Fibroblast of skin of right quadriceps (primary cell): ENCODE measurements at places on chromosomes 7 and 10.

DNA sequence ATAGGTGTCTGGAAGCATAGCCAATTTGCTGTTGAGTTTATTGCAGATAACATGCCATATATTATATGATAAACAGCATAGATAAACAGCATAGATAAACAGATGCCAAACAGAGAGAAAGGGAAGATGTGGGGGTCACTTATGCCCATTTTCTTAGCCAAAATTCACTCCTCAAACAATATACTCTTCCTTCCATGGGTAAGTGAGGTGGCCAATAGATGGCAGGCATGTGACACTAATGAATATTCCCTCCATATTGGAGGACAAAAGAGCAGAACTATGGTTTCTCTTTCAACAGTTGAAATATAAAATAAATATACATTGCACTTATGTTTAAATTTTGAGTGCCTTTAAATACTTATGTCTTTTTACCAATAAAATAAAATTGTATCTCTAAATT lies 1212.8 kb downstream of the REEP3 start:
- DNase-seq: no peak

GRCh38 chr10:34766266-34766600 lies 48.9 kb downstream of the PARD3 start:
- peak; percentile 31 for DNase-seq

- DNase-seq: no peak
These were observed 39.6 kb upstream of the EN2 start for GRCh38 chr7:155418304-155418703.

DNA sequence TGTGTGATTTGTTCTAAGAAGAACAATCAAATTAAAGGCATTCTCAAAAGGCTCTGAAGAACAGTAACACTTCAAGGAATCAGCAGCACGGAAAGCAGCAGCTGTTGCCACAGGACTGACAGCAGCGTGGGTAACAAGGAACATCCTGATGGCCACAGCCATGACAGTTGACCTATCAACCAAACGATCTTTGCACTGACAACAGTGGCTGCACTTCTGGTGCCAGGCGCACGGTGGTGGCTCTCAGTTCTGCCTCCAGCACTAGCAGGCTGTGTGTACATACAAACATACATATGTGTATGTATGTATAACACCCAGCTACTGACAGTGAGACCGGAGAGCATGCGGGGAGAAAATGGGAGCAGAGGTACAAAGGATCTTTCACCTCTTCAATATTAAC lies 114.1 kb downstream of the ZFAND4 start:
- no peak for DNase-seq

GRCh38 chr10:29530112-29530976 lies 104.4 kb downstream of the SVIL start:
- no peak for DNase-seq

DNA sequence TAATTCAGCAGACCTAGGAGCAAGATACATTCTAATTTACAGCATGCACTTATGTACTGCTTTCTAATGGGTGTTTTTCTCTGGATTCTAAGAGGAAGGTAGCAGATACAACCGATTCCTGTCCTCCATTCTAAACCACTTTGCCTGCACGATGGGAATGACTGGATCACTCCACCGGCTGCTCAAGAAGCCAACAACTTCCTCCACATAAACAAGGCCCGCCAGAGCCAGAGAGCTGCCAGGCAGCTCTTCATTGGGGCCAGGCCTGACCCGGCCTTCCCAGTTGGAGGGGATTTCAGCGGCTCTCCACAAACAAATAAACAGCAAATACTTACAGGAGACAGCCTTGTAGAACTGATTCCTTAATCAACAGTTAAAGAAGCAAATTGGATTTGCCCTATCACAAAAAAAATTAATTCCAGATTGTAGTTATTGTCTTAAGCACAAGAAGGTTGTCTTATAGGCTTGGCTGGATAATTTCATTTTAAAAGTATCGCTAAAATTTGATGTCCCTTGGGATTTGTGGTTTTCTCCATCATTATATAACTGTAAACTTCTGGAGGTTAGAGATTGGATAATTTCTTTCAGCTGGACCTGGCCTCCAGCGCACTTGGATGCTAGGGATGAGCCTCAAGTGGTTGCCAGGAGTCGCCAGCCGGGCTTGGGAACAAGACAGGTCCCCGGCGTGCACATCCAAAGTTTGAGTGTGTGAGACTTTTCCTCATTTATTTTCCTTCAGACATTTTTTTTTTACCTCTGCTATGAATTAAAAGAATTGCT lies 20.9 kb downstream of the EBF3 start:
- DNase-seq: peak; percentile 29

DNA sequence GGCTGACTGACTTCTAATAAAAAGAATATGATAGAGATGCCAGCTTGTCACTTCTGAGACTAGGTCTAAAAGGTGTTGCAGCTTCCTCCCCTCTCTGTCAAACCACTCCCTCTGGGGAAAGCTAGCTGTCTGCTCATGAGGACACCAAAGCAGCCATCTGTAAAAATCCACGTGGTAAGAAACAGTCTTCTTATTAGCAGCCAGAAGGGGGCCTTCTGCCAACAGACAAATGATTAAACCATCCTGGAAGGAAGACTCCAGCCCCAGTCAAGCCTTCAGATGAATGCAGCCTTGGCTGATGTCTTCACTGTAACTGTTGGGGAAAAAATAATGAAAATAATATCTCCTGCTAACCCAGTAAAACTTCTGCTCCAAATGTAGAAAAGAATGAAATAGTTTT lies 41.9 kb upstream of the DAGLB start:
- DNase-seq: no peak

- DNase-seq: no peak
These were observed 666.7 kb downstream of the KCNMA1 start for GRCh38 chr10:76970711-76971519.

- DNase-seq: no peak
These were observed 65.8 kb downstream of the ATXN7L1 start for GRCh38 chr7:105810556-105810955.

DNA sequence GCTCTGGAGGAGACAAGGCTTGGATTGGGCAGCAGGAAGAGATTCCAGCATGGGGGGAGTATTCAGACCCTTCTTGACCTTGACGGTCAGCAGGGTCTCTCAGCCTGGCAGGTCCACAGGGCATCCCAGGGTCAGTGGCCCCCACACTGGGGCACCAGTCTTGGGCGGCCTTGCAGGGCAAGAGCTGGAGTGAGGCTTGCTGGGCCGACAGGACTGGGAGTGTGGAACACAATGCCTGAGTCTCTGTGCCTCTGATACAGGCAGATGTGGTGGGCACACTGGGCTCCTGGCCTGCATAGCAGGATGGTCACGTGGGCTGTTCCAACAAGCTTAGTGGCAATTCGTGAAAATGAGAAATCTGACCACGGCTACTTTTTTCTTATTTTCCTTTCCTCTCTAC lies 229.7 kb downstream of the TCERG1L start:
- no peak for DNase-seq

DNA sequence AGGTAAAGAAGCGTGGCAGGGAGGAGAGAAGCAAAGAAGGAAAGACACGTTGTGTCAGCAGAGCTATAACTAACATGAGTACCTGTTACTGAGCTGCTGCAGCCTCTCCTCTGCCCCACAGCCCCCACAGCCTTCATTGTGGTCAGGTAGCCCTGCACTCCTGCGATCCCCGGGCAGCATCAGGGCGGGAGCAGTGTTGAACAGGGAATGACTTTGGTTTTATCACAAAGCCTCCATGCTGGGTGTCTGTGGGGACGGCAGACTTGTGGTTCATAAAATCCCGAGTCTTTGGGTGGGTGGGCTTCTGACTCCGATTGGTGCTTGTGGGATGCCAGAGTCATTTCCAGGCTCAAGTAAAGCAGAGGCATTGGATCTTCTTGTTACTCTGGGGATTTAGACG lies 14.8 kb upstream of the PRKAG2 start:
- no peak for DNase-seq

GRCh38 chr7:140229591-140230515 lies 53.1 kb upstream of the KDM7A start:
- no peak for DNase-seq

DNA sequence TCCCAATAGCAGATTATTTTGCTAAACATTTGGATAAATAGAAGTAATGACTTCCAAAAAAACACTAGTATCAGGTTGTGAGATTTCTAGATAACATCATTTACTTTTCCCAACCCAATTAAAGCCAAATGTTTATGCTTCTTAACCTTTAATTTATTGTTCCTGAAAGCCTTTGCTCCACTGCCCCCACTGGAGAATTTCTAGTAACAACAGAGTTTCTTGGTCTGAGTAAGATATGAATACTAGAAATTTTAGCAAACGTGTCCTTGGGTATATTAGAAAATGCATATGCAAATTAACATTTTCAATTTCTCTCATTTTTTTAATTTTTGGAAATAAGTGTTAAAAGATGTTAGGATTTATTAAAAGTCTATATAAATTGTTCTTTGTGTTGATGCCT lies 958.0 kb upstream of the PHF14 start:
- DNase-seq: no peak

GRCh38 chr7:47521816-47522561 lies 59.9 kb downstream of the TNS3 start:
- DNase-seq: no peak

DNA sequence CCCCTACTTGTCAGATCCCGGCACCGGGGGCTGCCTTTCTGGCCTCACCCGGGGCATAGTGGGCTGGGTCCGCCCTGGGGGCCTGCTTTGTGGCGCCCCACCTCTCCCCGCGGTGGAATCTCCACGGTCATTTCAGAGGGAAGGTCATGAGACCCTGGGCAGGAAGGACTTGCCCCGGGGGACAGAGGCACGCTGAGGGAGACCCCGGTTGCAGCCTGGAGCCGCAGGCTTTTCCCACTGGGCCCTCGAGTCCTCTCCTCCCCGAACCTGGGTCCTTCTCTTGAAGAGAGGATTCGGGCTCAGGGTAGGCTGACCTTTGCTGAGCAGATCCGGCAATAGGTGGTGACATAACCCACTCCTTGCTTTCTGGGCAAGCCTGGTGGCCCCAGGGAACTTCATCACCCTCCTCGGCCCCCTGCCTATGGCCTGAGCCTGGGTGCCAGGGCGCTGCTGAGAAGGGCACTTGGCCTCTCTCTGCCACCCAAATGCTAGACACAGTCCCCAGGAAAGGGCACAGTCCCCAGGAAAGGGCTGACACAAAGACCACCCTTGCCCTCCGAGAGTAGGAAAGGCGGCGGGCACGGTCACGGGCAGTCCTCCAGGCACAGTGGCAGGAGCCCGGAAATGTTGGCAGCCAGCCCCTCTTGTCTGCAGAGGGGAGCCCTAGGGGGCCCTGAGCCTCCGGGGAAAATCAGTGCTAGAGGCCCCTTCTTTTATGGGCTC lies 36.2 kb downstream of the FKBP6 start:
- DNase-seq: no peak

GRCh38 chr10:75283671-75284470 lies 48.1 kb upstream of the COMTD1 start:
- DNase-seq: peak; percentile 91

DNA sequence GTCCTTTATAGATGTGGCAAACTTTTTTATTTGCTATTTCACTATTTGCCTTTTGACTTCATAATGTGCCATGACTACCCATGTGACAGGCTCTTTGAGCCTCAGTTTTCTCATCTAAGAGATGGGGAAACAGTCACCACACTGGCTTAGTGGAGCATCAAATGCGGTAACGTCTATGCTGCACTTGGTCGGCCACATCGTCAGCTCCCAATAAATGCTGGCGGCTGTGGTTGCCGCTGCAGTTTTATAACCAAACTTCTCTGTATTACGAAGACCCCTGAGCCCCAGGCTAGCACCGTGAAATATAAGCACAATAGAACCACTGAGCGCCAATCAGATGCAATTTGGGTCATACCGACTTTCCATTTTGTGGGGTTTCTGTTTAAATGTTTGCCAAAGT lies 56.2 kb downstream of the PARP12 start:
- no peak for DNase-seq

GRCh38 chr10:28768227-28768626 lies 90.9 kb downstream of the BAMBI start:
- no peak for DNase-seq

- DNase-seq: no peak
These were observed 44.1 kb downstream of the SGMS1 start for GRCh38 chr10:50579491-50580261.

GRCh38 chr7:87926581-87927461 lies 7.2 kb upstream of the ADAM22 start:
- no peak for DNase-seq

DNA sequence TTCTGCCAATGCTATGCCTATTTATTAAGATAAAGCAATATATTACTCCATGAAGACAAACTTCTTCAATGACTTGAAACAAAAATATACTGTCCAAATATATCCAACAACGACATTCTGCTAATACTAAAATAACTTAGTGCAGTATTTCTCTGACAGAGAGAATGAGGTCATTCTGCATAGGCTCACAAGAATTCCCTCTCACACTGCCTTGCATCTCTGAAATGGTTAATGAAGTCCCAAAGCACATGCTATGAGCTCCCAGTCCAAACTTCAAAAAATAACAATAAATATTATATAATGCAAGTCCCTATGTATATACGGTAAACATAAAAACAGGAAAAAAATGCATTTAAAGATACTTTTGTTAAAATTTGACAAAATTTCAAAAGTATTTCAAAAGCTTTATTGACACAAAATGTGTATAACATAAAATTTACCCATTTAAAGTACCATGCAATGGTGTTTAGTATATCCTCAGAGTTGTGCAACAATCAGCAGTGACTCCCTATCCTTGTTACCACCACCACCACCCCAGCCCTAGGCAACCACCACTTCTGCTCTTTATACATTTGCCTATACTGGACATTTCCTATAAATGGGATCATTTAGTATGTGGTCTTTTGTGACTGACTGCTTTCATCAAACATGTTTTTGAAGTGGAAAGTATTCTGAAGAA lies 27.6 kb downstream of the CHCHD3 start:
- peak; percentile 35 for DNase-seq

GRCh38 chr10:117805139-117805538 lies 241.6 kb downstream of the RAB11FIP2 start:
- DNase-seq: no peak

- DNase-seq: no peak
These were observed 26.3 kb downstream of the CFAP70 start for GRCh38 chr10:73332379-73332778.

DNA sequence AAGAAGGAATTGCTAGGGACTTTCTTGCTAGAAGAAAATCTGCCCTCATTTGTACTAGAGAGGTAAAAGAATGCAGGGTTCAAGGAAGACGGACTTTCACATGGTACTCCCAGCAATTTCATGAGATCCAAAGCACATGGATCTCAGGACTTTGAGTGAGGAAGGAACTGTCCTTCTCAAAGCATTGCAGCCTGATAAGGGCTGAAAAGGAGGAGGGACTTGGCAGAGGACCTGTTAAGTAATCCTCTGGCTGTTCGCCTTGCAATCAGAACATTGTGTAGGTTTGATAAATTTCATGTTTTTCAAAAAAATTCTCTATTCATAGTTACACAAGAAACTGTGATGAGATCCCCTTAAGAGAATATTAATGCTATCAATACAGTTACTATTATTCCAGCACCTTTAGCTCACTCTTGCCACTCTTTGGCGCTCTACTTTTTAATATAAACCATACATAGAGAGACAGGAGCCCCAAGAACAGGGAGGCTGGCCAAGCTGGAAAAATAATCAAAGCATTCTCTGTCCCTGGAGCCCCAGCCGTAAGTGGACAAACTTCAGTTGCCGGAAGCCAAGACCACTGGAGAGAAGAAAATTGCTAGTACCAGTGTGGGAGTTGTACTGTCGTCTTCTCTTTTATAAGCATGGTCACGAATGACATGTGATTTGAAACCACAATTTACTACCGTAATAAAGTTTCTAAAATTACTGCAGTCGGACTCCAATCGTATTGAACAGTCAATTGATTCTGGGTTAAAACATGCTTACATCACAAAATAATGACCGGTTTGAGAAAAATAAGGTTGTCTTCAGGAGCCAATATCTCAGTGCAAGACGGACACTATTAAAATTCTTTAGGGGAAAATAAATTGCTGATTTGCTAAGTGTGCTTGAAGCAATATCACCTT lies 424.4 kb downstream of the SDK1 start:
- no peak for DNase-seq

GRCh38 chr7:137909042-137909441 lies 62.3 kb upstream of the DGKI start:
- DNase-seq: no peak
